ENCODE measurements at places on chromosomes 4 and X. TPM values are rescaled to one million over a fixed set of nuclear protein-coding genes. Genes with fewer than 3 reads are reported as not detected.

Gene BEX2
- 0.60 TPM for total RNA-seq

Gene ADH1A
- 0.16 TPM for total RNA-seq

Gene ZNF518B
- total RNA-seq, result 23.8 TPM

Gene VCX3B
- total RNA-seq, result not detected

Gene PRRG3
- 0.47 TPM for total RNA-seq

Gene TRPC3
- total RNA-seq, result 0.34 TPM

Gene DOK7
- 0.09 TPM for total RNA-seq

Gene P2RY8
- total RNA-seq, result not detected

Gene GSX2
- total RNA-seq, result not detected

Gene ZFYVE28
- 9.9 TPM for total RNA-seq

Gene TXK
- total RNA-seq, result 0.16 TPM

Gene FRAS1
- 0.26 TPM for total RNA-seq

Gene RGN
- total RNA-seq, result 2.4 TPM

Gene CC2D2A
- 40.4 TPM for total RNA-seq

Gene GIMD1
- total RNA-seq, result not detected

Gene TEC
- total RNA-seq, result 0.79 TPM

Gene PSAPL1
- total RNA-seq, result not detected

Gene FABP2
- total RNA-seq, result not detected

Gene RS1
- total RNA-seq, result not detected
